Esophagus muscularis mucosa (tissue), 4 donors: ENCODE measurements at places on chromosomes 16 and 17. TPM values are rescaled to one million over a fixed set of nuclear protein-coding genes. Genes with fewer than 3 reads are reported as not detected.

The SLC35G6 gene
- total RNA-seq = not detected

The RNF222 gene
- not detected for total RNA-seq

- no peaks in the 10 kb centered on the region for H3K36me3 ChIP-seq
- H3K27ac ChIP-seq = no peak overlapping the region
- H3K4me1 ChIP-seq = peaks cover 51% of the 10 kb centered on the region
- peaks cover 100% of the 10 kb centered on the region for H3K27me3 ChIP-seq
Measured at GRCh38 chr17:36942631-36943125, 5.4 kb downstream of the LHX1 start.

DNA sequence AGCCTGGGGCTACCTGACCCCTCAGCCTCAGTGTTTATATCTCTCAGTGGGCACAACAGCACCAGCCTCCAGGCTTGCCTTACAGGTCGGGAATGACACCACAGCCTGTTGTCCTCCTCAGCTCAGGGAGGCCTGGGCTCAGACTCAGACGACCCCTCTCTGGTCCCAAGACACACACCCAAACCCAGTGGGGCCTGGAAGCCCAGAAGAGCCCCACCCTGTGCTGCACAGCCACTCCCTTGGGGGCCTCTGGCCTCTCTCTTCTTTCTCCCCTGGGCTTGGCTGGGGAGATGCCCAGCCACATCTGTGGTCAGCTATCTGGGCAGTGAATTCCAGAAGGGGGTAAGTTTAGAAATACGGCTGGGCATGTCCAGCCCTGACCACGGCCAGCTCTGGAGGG is 2.4 kb downstream of the NATD1 start:
- no peaks in the 10 kb centered on the region for H3K27me3 ChIP-seq
- peaks cover 51% of the 10 kb centered on the region for H3K4me1 ChIP-seq
- no peak overlapping the region for H3K27ac ChIP-seq
- H3K4me3 ChIP-seq = no peak overlapping the region
- H3K36me3 ChIP-seq = no peaks in the 10 kb centered on the region

GRCh38 chr16:20136446-20136968 is 62.8 kb upstream of the GPR139 start:
- H3K4me3 ChIP-seq = no peak overlapping the region
- no peaks in the 10 kb centered on the region for H3K36me3 ChIP-seq
- no peaks in the 10 kb centered on the region for H3K4me1 ChIP-seq
